HuH-7 (cell line): ENCODE measurements at places on chromosomes 16 and 17.
A peak's percentile ranks its signal among the peaks of the same experiment; 100 is the strongest.

DNA sequence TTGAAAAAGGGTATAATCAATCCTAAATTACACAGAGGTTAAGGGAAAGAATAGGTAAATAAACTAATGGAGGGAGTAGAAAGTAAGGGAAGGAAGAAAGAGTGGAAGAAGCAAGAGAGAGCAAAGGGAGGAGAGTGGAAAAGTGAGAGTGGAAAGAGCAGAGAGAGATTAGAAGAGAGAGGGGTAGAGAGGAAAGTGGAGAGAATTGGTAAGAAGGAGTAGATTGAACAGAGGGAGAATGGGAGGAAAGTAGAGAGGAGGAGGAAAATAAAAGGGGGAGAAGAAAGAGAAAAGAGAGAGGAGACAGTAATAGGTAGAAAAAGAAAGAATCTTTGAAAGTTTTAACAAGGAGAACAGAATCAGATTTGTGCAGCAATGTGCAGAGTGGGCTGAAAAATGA is 24.9 kb downstream of the TERB1 start:
- DNase-seq: no peak

GRCh38 chr16:10521681-10522274 is 58.6 kb downstream of the EMP2 start:
- peak; percentile 54 for DNase-seq

DNA sequence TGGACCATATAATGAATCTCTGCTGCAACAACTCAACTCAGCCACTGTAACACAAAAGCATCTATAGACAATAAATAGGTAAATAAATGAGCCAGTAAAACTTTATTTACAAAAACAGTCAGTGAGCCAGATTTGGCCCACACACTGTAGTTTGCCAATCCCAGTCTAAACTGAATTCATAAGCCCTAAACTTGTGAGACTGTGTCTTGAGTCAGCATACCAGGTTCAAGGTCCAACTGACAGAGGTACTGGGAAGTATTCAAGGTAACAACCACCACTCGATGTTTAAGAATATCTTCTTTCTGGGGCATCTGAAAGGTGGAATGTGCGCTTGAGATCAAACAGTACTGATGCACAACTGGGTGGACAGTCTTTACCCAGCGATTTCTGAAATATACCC is 94.2 kb downstream of the HELZ start:
- no peak for DNase-seq

DNA sequence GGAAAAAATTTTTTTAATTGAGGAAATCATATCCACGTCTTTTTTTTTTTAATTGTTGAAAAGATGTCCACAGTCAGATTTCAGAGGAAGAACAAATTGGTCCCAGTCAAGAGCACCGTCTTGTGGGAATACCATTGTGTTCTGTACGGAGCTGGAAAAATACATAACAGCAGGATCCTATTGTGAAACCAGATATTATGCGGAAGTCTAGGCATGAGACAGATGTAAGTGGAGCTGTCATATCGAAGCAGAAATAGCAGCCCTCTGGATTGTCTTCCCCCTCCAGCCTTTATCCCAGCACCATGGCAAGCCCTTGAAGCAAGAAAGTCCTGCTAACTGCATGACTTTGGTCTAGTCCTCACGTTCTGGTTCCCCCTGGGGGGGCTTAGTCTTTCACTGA is 391.6 kb upstream of the ASIC2 start:
- DNase-seq: no peak

GRCh38 chr16:72099377-72099818 is 5.8 kb downstream of the DHX38 start:
- peak; percentile 92 for DNase-seq

DNA sequence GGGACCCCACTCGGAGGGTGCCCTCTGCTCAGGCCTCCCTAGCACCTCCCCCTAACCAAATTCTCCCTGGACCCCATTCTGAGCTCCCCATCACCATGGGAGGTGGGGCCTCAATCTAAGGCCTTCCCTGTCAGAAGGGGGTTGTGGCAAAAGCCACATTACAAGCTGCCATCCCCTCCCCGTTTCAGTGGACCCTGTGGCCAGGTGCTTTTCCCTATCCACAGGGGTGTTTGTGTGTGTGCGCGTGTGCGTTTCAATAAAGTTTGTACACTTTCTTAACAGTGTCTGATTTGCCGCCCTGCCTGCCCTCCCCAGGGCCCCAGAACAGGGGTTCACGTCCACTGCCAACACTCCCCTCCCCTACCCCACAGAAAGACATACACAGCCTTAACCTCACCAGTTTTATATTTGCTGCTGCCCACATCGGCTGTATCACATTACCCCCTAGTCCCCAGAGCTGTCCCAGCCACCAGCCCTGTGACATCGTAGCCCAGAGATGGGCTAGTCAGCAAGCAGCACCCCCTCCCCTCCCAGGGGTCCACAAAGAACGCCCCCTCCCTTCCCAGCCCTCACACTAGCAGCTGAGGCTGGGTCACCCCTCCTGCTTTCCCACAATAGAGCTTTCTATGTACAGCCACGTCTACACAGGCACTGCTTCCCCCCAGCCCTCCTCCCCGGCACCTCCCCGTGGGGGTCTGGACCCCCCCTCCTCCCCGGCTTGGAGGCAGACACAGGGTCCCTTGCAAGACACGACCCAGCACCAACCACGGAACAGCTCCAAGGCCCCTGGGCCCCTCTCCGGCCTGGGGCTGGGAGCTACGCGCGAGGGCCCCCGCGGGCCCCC is 7.9 kb downstream of the GRN start:
- DNase-seq: no peak

DNA sequence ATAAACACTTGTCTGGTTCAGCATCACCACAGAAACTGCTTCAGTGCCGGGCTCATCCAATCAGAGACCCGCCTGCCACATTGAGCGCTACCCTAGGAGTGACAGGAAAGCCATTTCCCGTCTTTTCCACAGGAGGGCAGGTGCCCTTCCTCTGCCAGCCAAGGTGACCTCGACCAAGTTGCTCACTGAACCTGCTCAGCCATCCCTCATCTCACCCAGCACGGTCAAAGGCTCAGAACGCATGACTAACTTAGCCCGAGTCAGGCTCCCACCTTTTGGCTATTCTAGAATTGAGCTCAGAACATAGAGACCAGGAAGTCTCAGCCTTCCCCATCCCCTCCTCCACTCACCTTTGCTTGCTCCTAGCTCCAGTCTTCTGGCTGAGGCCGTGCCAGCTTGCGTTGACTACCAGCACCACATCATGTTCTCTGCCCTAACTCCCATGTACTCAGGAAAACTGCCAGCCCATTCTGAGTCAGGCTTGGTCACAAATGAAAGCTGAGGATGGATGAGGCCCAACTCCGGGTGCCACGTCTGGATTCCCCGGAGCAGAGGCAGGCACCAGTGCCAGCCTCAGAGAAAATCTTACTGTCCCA is 15.6 kb downstream of the MRPS23 start:
- DNase-seq: no peak

DNA sequence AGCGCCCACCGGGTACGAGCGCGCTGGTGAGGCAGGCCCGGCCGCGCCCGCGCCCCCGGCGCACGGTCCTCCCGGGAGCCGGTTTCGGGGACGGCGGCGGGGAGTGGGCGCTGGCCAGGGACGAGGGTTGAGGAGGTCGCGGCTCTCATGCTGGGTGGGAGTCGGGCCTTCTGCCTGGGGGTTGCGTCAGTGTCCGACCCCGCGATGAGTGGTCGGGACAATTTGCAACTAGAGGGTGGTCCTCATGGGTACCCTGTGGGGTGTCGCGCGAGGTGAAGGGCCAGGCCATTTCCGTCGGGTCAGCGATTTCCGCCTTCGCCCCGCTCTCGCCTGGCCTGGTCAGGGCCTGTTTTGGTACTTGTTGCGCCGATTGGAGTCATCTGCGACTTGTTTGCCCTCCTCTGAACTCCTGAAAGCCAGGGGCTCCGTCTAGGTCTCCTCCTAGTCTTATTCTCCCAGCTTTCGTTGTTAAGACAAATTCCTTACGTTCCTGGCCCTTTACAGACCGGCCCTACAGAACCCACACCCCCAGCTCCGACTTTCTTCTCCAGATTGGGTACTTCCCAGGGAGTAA is 14.9 kb downstream of the NAA60 start:
- DNase-seq: no peak

DNA sequence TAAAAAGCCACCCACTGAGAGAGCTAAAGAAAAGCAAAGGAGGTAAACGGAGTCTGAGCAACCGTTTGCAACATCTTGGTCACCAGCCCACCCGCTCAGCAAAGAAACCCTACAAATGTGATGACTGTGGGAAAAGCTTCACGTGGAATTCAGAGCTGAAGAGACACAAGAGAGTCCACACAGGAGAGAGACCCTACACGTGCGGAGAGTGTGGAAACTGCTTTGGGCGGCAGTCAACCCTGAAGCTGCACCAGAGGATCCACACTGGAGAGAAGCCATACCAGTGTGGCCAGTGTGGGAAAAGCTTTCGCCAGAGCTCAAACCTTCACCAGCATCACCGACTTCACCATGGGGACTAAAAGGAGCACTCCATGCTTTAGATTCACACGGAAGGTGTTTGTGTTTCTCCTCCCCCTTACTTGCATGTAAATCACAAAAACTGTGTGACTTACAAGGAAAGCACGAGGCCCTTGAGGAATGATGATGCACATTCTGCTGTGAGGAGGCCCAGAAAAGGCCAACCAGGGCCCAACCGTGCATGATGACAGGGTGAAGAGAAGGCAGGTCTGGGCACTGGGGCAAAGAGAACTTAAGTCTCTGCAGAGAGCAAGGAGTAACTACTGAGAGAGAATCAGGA is 7.7 kb downstream of the ZNF174 start:
- no peak for DNase-seq

DNA sequence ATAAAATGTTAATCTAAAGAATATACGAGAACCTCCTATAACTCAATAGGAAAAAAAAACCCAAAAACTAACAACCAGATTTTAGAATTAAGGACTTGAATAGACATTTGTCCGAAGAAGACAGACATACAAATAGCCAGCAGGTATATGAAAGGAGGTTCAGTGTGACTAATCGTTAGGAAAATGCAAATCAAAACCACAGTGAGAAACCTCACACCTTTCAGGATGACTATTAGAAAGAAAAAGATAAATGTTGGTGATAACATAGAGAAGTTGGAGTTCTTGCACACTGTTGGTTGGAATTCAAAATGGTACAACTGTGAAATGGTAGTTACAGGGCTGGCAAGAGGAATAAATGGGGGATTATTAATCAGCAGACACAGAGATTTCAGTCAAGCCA is 339.0 kb downstream of the TMEM114 start:
- no peak for DNase-seq

DNA sequence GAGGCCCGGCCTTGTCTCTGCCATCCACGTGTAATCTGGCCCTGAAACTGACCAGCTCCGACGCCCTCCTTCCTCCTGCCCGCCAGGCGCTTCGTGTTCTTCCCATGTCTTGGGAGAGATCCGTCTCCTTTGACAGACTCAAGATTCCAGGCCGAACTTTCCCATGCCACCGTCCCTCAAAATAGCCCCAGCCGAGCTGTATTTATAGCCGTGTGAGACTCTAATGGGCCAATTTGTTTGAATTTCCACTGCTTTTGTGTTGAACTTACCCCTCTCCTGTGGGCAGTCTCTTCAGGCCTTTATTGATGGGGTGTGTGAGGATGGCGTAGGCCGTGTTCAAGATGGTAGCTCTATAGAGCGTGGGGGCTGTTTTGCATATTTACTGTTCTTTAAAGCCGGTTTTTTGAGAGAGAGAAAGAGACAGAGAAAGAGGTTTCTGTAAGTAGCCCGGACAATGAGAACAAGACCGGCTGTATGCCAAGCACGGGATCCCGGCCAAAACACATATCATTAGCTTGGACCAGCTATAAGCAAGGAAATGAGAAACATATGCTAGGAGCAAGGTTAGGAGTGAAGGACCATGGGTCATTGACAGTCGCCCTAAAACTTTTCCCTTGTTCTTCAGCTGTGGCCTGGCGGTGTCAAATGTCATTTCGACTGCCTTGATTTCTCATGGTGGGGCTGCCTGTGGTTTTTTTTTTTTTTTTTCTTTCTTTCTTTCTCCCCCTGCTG is 124.5 kb upstream of the ZFHX3 start:
- no peak for DNase-seq

- DNase-seq: no peak
Observed at GRCh38 chr16:81630635-81631031, 148.5 kb upstream of the PLCG2 start.
